Psoas muscle (tissue), 8 donors: ENCODE measurements at places on chromosomes 1 and 21. TPM values are rescaled to one million over a fixed set of nuclear protein-coding genes. Genes with fewer than 3 reads are reported as not detected.
A peak's percentile ranks its signal among the peaks of the same experiment; 100 is the strongest.

DNA sequence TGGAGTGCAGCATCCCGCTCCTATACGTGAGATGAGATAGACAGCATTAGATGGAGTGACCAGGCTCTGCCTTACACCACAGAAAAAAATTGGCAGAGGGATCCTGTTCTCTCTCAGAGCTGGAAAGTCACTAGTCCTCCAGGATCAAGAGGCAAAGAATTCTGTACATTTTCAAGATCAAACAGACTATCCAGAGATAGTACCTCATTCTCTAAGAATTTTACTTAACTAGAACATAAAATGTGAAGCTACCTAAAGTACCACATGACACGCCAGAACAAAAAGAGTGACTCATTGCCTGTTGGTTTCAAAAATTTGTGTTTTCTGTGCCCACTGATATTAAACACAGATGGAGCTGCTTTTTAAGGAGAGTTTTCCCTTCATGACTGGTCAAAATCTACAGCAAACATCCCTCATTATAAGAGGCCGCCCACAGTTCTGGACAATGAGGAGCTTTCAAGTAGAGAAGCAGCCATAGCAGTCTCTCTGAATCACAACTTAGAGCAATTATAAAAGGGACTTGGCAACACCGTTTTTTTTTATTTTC, 32.3 kb downstream of the CD160 start:
- no peak for DNase-seq

GRCh38 chr1:9128520-9129265, at the start of gene GPR157:
Gene GPR157, minus strand, starts transcription at chr1:9129102. Its CDS starts 75 bp downstream, at chr1:9129027.
- DNase-seq = peak; percentile 92

- DNase-seq = peak; percentile 88
Observed at GRCh38 chr1:175192630-175193526, at the start of gene KIAA0040. Gene KIAA0040, minus strand, starts transcription at chr1:175192776. Its CDS starts 31,763 bp downstream, at chr1:175161013.

DNA sequence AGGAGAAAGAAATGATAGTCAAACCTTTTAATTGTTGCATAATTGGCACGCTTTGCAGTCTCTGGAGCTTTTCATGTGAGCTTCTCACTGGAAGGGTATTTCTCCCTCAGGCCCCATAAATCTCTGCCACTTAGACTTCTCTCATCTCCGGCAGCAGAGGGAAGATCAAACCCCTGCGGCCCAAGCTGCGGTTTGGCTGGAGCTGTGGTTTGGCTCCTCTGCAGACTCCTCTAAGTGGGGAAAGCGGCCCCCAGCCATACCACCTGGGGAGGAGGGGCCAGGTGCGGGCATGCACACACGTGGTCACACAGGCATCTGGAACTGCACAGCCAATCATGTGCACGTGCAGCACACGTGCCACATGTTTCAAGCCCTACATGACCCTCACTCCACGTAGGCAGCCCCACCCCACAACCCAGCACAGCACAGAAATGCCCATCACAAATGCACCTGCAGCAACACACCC, 58.3 kb downstream of the UBE2T start:
- no peak for DNase-seq

DNA sequence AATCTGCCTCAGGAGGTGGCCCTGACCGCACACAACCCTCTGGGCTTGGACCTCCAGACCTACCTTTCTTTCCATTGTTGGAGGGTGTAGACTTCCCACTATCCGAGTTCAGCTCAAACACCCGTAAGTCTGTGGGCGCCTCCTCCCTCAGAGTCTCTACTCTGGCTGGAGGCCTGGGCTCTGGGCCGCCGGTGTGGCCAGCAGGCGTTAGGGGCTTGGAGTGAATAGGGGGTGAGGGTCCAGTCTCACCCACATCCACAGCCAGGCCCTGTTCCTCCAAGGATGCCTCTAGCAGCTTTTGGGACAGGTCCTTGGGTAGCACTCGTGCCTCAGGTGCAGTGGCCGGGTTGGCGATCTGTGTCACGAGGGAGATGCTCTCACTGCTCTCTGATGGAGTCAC, 13.9 kb downstream of the TSSK3 start:
- DNase-seq = no peak

GRCh38 chr1:20848162-20848561, 61.1 kb upstream of the HP1BP3 start:
- no peak for DNase-seq

GRCh38 chr1:109412551-109412950, 13.7 kb downstream of the PSMA5 start:
- DNase-seq = no peak

DNA sequence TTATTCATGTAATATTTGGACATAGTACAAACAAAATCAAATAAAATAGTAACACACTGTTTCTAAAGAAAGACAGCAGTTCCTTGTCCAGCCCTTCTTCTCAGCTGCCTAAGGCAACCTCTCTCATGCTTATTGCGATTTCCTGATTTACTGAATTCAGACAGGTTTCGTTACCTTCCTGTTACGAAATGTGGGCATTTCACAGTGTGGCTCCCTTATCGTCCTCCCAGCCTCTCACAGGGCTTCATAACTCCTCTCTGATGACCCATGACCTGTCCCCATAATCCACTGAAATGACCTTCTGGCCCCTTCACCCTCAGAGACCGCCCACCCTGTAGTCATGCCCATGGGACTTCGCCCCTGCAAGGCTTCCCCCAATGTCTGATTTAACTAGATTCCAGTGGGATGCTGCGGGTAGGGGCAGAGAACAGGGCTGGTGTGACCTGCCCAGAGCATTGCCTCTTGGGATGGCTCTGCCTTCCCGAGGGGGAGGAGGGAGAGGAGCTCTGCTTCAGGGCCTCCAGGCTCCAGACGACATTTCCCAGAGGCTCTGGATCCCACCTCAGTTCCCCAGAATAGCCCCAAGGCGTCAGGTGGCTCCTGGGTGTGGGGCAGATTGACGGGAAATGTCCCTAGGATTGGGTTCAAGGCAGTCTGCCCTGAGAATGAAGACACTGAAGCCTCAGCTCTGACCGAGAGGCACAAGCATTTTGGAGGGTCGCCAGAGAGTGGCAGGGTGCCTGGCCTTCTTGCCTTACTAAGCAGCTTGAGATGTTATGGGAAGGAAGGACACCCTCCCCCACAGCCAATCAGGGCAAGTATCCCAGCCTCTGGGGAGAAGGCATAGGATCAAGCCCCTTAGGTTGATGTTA, 20.6 kb downstream of the PADI2 start:
- DNase-seq = peak; percentile 98

DNA sequence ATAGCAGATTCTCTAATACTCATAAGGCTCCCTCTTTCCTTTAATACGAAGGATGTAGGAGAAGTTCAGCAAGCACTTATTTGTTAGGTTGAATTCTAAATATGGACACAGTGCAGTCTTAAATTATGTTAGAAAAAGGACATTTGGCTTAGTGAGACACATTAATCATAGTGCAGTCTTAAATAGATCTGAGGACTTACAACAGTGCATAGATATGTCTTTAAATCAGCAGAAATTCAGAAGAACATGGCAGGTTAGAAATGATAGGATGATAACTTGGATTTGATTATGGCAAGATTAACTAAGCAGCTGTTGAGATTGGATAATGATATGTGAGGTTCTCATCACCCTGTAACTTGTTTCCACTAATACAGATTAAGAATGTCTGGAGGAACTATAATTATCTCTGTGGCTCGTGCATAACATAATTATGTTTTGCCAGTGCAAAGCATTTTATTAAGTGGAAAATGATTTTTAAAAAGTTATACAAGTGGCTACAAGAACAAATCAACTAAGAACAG, 485.9 kb downstream of the USP25 start:
- DNase-seq = no peak

DNA sequence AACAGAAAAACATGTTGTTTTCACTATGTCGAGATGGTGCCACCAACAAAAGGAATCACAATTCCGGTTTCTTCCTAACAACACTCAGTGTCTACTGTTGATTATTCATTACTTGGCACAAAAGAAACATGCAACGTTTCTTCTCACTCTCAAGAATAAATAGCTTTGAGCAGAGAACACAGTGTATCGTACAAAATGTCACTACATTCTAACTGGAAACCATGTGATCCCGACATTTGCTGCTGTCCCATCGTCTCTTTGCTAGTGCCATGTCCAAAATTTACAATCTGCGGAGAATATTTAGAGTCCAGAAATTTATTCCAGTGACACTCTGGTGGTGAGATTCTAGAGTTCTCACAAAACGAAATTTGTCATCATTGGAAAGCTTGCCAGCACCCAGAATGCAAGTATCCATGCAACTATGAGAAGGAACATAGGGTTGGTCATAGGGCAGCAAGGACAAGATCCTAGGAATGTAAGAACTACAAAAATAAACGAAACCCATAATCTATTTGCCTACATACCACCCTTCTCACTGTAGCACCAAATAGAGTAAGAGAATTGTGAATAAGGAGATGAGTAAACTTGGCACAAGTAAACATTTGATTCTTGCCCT, 505.1 kb downstream of the LTN1 start:
- DNase-seq = no peak

DNA sequence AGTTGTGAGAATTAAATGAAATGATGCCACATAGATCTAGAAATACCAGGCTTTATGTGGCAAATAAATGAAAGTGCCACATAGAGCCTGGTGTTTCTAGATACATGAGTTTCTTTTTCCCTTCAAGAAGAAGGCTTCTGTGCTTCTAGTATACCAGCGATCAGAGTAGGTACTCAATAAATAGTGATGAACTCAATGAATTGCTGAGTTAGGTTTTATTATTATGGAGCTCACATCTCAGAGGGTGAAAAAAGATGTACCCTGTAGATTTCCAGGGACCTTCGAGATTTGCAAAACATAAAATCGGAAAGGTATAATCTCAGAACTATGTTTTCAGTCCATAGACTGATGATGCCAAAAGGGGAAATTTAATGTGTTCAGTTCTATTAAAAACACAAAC, 2.3 kb upstream of the CLSTN1 start:
- DNase-seq = no peak

GRCh38 chr1:44924835-44925464, 61.4 kb downstream of the EIF2B3 start:
- DNase-seq = no peak

DNA sequence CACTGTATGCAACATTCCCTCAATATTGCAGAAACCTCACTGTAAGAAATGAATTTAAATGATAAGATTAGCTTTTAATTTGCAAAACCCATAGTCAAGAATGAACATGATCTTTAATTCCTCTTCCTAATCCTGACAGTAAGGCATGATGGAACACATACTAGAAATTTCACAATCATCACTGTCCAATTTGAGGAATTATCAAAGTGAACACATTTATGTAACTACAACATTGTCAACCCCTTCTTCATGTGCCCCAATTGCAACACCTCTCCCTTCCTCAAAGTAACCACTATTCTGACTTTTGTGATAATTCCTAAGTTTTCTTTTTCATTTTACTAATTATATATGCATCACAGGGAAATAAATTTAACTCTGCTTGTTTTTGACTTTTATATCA, 103.1 kb downstream of the LHX8 start:
- no peak for DNase-seq

- DNase-seq = no peak
Observed at GRCh38 chr1:68217060-68217554, 15.2 kb downstream of the WLS start.

DNA sequence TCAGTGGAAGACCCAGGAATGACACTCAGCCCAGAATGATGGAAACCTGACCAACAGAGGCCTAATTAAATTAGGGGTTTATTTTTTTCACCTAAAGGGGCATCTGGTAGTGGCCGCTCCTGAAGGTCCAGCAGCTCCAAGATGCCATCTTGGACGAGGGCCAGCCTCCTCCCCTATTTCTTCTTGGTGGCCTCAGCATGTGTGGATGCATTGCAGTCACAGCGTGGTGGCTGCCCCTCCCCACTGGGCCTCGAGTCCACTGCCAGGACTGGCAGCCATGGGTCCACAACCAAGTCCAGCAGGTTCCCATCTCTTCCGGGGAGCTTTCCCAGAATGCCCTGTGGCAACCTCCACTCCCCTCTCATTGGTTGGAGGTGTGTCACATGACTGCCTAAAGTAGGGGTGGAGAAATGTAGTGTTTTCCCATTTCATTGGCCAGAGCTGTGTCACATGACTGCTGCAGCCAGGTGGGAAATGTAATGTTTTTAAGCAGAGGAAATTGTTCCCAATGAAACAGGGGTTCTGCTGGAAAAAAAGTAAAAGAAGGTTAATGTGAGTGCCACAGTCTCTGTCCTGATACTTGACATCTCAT, 628.2 kb downstream of the PTPRU start:
- DNase-seq = no peak

DNA sequence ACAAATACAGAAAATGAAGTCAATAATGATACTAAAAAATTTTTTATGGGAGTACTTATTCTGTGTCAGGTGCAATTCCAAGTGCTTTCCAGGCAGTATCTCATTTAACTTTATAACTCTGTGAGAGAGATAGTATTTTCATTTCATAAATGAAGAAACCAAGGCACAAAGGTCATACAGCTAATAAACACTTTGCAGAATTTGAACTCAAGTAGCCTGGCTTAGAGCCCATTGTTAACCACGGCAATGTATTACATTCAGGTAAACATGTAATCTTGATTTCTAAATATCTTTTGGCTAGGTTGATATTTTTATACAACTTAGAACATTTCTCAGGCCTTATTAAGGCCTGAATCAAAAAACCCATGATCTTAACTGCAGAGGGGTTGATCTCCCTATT, 28.9 kb upstream of the PKN2 start:
- DNase-seq = no peak

The TMEM81 gene
- 3.5 TPM for total RNA-seq

The ZNF695 gene
- total RNA-seq = not detected

The AK5 gene
- not detected for total RNA-seq

The PLA2G4A gene
- 0.71 TPM for total RNA-seq

The HRNR gene
- not detected for total RNA-seq

The EXO1 gene
- not detected for total RNA-seq
